ENCODE measurements at places on chromosomes 1 and 21.

GRCh38 chr1:233667741-233668140, 53.8 kb downstream of the KCNK1 start:
- no peak for DNase-seq

GRCh38 chr1:200976634-200977033, 46.9 kb downstream of the KIF21B start:
- no peak for DNase-seq

DNA sequence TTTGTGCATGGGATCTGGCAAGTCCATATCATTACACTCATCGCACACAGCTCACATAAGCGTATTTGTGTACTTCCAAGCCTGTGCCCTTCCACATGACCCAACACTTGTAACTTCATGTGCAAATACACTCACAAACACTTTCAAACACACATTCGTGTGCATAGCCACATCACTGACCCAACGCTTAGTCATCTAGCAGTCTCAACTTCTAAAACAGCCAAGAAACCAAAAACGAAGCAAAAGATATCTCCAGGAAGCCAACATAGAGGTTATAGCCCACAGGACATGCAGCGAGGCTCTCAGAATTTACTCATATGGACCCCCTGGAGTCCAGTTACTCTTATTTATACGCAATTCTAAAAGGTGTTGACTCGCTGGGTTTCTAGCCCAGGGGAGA, 10.9 kb upstream of the GOLT1A start:
- DNase-seq: no peak

GRCh38 chr1:66132324-66132723, 339.6 kb downstream of the PDE4B start:
- DNase-seq: no peak

DNA sequence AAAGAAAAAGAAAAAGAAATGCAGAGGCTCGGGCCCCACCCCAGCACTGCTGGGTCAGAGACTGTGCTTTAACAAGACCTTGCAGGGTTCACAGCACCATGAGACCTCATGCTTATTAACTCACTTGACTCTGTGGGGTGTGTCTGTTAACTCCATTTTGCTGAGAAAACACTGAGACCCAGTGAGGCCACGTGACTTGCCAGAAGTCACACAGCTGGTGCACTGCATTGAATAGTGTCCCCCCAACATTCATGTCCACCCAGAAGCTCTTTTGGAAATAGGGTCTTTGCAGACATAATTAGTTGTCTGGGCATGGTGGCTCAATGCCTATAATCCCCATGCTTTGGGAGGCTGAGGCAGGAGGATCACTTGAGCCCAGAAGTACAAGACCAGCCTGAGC, 39.7 kb downstream of the CHD5 start:
- DNase-seq: no peak

GRCh38 chr1:92075311-92075710, at the start of gene SETSIP:
Gene SETSIP, minus strand, starts transcription at chr1:92075411. Its CDS starts 0 bp downstream, at chr1:92075411.
- no peak for DNase-seq

DNA sequence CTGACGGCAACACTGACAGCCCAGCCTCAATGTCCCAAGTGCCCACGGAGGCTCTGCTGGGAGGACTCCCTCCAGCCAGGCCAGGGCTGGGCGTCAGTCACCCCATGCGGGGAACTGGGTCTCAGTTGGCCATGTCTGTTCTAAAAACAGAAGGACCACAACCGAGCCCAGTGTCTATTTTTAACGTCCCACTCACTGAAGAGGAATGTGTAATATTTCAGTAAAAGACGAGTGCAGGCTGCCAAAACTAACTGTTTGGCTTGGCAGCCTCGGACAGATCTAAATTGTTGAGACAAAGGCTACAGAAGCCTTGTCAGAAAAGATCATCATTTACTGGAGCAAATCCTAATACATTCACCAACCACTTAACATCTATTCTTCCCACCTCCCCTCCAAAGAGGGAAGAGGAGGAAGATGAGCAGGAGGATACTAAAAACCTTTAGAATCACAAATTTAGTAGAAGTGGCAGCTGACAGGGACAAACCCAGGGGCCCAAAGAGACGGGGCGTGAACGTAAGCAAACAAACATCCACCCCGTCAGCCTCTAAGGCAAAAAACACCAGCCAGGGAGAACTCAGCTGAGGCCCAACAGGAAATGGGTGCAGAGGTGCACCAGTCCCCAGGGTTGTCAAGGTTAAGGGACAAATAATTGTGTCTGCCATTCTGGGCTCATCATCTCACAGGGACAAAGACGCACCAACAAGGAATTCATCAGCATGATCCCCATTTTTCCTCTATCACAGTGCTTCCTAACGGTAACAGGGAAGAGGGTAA, 18.7 kb downstream of the C1orf198 start:
- no peak for DNase-seq

DNA sequence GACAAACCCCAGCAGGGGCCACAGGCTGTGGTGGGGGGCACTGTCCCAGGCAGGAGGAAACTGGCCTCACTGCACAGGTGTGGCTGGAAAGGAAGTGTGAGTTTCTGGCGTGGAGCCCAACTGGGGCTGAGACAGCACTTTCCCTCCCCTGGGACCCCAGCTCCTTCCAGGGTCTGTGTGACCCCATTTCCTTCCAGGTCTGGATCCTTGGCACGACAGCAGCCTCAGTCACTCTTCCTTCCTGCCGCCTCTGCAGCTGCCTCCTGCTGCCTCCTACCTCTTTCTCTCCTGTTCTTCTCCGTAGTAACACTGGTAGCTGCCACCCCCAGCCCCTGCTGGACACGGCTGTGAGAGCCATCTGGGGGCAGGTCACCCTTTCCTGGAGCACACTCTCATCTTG, 88.0 kb downstream of the SIK1 start:
- no peak for DNase-seq

- no peak for DNase-seq
Measured at GRCh38 chr1:207923121-207923520, 12.2 kb upstream of the CD34 start.

- peak; percentile 74 for DNase-seq
Measured at GRCh38 chr1:46248122-46248920, 758 bp downstream of the RAD54L start.

DNA sequence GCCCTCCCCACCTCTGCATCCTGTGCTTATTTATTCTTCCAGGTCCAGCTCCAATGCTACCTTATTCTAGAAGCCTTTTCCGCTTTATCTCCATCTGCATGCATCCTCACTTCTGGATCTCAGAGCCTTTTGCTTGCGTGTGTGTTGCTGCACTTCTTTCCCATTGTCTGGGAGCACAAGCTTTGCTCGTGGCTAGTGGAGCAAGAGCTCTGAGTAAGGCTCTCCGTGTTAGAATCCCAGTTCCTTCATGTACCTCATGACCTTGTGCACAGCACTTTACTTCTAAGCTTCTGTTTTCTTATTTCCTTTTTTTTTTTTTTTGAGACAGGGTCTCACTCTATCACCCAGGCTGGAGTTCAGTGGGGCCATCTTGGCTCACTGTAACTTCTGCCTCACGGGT, 140.0 kb upstream of the POU3F1 start:
- no peak for DNase-seq

DNA sequence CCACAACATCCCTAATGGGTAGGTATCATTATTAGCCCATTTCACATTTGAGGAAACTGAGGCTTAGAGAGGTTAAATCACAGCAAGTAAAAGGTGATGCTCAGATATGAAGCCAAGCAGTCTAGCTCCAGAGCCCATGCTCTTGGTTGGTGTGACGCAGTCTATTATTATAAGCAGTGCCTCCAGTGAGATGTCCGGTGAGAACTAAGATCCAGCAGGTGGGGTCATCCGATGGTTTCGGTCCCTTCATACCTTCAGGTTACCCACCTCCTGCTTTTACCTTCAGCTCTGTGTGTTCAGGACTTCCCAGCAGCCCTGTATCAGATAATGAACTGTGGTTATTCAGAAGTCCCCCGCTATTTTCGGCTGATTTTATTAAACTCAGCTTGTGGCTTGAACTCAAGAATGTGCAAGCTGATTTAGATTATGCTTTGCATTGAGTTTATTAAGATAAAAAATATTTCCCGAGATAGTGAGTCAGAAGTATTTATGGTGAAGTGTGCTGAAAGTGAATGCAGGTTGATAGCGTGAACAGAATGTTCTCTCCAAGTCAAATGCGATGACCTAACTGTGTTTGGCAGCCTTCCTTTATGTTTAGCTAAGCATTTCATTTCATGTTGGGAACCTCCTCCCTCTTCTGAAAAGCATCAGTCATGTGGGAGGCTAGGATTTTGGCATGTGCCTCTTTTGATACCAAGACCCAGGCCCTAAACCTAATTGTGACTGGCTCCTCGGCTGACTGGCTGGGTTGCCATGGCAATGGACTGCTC, 160.9 kb upstream of the UBE2U start:
- no peak for DNase-seq

DNA sequence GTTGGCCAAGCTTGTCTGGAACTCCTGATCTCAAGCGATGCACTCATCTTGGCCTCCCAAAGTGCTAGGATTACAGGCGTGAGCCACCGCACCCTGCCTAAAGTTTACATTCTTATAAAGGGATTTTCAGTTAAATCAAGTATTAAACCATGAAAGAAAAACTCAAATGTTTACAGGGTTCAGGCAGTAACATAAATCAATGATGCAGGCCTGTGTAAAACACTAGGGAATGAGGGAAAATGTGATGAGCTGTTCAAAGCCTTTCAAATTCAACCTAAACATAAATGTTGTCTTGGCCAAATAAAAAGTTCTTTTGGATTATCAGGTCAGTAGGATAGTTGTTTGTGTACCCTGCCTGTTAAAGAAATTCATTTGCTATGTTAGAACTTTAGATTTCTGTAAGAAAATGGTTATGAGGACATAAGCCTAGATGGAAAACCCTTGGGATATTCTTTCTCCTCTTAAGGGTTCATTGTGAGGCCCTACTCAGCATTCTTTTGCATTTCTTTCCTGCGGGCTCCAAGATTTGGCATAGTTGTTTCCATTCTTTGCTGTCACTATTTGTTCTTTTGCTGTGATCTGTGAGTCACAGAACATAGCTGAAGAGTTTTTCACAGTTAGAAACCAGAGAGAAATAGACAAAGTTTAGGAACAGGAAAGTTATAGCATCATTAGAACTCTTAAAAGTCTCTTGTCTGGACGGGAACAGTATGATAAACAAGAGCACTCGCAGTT, 8.9 kb upstream of the ZRANB2 start:
- no peak for DNase-seq

- DNase-seq: no peak
Measured at GRCh38 chr21:42121794-42122193, 50.7 kb downstream of the UMODL1 start.

DNA sequence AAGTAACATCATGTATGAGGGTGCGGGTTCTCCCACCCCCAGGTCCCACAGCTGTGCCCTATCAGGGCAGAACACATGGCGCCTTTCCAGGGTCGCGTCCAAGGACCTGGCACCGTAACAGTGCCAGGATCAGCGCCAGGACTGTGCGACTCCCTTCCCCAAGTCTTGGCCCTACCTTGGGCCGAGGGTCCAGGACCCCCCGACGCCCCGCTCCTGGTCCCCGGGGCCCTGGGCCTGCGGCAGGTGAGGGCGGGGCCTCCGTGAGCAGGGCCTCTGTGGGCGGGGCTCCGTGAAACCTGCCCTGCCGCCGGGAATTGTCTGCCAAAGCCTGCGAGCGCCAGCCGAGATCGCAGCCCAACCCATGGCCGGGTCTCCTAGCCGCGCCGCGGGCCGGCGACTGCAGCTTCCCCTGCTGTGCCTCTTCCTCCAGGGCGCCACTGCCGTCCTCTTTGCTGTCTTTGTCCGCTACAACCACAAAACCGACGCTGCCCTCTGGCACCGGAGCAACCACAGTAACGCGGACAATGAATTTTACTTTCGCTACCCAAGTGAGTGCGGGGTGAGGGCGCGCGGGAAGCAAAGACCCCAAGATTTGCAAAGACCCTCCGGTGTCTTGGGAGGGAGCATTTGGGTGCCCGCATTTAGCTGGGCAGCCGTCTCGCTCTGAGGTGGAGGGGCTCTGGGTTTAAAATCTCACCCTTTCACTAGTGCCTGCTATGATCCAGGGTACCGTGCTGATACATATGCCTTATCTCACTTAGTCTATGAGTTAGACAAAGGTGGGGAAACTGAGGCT, at the start of gene RHBG:
Gene RHBG (plus strand): TSS at position 323 of the 796 bp plus-strand sequence. CDS start 39 bp downstream, at position 362.
- DNase-seq: peak; percentile 92

DNA sequence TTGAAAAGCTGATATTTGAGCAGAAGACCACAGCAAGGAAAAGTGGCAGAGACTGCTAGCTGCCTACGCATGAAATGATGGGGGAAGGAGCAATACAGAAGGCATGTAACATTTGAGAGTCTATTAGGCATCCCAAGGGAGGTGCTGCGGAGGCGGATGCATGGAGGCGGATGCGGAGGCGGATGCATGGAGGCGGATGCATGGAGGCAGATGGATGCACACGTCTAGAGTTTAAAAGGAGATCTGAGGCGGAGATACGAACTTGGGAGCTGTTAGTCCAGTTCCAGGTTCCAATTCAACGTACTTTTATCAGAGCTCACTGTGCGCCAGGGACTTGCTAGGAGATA, 744 bp upstream of the DDX20 start:
- DNase-seq: peak; percentile 58

DNA sequence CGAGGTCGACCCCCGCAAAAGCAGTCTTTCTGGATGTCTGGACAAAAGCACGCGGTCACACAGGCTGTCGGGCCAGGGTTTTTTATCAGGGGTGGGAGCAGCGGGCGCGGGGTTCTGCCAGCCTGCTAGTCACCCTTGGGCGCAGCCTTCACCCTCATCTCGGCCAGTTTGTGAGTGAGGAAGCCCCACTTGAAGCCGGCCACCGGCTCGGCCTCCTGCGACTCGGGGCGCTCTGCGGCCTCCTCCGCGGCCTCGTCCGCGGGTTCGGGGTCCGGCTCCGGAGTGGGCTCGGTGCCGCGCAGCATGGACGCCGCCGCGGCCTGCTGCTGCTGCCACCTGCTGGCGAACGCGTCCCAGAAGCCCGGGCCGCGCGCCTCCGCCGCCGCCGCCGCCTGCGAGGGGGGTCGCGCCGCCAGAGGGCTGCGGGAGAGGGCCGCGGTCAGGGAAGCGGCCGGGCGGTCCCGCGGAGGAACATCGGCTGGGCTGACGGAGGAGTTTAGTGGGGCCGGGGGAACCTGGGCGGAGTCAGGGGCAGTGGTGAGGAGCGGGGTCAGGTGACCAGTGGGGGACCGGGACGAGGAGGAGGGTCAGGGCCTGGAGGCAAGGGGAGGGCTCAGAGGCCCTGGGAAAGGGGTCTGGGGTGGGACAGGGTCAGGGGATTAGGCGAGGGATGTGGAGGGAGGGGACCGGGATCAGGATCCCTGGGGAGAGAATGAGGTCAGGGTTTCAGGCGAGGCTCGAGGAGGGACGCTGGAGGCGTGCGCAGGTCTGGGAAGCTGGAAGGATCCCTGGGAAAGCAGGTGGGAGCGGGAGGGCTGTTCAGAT, 4.5 kb downstream of the C1orf232 start:
- DNase-seq: peak; percentile 79

GRCh38 chr1:236228411-236228810, 53.3 kb downstream of the ERO1B start:
- DNase-seq: no peak

- no peak for DNase-seq
Measured at GRCh38 chr21:28239340-28239739, 753.3 kb downstream of the LTN1 start.

GRCh38 chr1:23422241-23422877, 2.2 kb downstream of the TCEA3 start:
- DNase-seq: no peak
